Stimulated activated CD8-positive, alpha-beta memory T cell treated with anti-CD3 and anti-CD28 coated beads, Interleukin-4, amount 100 ng/mL, for 48 hours (primary cell): ENCODE measurements at places on chromosomes 7 and 10.
A peak's percentile ranks its signal among the peaks of the same experiment; 100 is the strongest.

- DNase-seq, result peak; percentile 51
Observed at GRCh38 chr7:50317697-50318669, 13.5 kb downstream of the IKZF1 start.

DNA sequence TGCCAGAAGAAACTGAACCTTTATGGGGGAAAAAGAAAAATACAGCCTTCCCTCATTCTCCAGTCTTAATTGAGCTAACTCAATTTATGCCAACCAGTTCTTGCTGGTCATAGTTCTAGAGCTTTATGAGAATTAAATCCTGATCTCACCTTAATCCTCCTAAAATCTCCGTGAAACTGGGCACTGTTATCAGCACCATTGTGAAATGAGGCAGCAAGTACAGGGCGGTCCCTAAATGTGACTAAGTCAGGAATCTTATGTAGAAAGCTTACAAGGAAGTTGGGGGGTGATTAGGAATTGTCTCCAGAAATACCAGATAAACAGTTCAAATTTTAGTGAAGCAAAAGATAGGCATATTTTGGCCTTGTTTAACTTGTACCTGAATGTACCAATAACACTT is 10.7 kb upstream of the INSYN2A start:
- no peak for DNase-seq

DNA sequence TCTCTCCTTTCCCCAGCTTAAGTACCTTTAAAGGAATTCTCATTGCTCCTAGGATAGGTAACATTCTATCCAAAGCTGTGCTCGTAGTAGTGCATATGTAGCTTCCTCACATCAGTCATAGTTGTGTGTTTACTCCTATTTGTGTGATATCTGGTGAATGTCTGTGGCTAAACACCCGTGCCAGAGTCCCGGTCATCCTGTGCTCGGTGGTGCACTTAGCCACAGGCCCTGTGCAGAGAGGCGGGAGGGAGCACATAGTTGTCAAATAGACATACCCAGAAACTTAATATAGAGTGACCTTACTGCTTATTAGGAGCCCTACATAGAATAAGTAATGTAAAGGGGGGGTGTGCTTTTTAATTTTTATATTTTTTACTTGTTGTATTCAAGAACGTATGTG is 76.6 kb downstream of the RBM33 start:
- DNase-seq, result no peak

GRCh38 chr10:7054915-7055314 is 355.9 kb downstream of the SFMBT2 start:
- no peak for DNase-seq

GRCh38 chr10:128950916-128951275 is 516.1 kb upstream of the MGMT start:
- DNase-seq, result no peak

GRCh38 chr7:29754874-29755490 is 51.3 kb upstream of the WIPF3 start:
- no peak for DNase-seq

GRCh38 chr10:21989453-21990154 is 13.9 kb downstream of the DNAJC1 start:
- DNase-seq, result peak; percentile 32

GRCh38 chr7:101650579-101651081 is 21.5 kb upstream of the MYL10 start:
- DNase-seq, result no peak

DNA sequence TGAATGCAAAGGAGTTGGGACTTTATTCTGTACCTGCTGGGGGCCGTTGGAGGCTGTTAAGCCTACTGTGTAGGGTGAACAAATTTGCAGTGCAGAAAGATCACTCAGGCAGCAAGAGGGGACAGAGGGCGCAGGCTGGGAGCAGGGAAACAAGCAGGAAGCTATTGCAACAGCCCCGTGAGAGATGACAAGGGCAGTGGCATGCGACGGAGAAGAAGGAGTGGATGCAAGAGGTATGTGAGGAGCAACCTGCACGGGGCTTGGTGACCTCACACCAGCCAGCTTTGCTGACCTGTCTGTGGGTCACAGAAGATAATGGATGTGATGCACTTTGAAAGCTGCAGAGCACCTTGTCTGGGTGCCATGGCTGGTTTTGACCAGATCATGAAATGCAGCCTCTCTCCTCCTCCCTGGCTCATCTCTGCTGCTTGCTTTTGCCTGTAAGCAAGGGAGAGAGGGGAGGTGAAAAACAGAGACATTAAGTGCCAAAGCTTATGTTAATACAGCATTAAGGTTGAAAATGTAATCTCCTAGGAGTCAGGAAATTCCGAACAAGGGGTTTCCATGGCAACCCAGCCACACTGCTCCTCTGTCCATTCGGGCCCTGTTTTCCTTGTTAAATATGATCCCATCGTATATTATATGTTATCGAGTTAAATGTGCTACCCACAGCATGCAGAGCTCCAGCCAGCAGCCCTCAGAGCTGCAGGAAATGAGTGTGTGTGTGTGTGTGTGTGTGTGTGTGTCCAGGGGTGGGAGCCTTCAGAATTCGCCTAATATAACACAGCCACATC is 314.3 kb upstream of the ZMIZ1 start:
- DNase-seq, result no peak

- DNase-seq, result no peak
Observed at GRCh38 chr10:29035721-29036120, 253.1 kb upstream of the LYZL1 start.

DNA sequence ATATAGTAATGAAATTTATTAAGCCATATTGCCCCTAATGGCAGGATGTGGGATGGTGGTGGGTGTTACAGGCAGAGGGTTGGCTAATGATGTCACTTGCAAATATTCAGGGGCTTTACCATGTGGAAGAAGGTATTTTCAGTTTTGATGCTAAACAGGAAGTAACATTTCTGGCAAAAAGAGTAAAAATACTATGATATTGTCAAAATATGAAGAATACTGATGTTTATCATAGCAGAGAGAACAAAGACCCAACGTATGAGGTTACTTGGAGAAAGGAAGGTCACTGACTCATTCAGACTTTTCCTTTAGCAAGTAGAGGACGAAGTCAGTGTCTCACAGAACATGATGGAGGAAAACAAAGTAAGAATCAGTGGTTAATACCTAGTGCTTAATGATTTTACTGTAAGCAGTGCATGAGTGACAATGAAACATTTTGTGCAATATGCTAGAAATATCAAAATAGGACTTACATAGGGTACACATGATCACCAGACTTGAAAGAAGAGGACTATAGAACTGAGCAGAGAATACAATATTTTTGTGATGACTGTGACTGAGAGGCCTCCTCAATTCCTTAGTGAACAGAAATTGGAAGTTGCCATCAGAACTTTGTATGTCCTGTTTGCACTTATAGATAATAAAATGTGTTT is 89.7 kb upstream of the STEAP4 start:
- no peak for DNase-seq

DNA sequence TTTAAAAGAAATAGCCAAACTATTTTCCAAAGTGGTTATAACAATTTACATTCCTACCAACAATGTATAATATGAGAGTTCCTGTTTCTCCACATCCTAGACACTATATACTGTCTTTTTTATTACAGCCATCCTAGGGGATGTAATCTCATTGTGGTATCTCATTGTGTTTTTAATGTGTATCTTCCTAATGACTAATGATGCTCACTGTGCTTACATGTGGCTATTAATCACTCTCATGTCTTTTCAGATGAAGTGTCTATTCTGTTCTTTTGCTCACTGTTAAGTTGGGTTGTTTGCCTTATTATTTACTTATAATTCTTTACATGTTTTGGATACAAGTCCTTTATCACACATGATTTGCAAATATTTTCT is 71.8 kb downstream of the ZNF438 start:
- no peak for DNase-seq

DNA sequence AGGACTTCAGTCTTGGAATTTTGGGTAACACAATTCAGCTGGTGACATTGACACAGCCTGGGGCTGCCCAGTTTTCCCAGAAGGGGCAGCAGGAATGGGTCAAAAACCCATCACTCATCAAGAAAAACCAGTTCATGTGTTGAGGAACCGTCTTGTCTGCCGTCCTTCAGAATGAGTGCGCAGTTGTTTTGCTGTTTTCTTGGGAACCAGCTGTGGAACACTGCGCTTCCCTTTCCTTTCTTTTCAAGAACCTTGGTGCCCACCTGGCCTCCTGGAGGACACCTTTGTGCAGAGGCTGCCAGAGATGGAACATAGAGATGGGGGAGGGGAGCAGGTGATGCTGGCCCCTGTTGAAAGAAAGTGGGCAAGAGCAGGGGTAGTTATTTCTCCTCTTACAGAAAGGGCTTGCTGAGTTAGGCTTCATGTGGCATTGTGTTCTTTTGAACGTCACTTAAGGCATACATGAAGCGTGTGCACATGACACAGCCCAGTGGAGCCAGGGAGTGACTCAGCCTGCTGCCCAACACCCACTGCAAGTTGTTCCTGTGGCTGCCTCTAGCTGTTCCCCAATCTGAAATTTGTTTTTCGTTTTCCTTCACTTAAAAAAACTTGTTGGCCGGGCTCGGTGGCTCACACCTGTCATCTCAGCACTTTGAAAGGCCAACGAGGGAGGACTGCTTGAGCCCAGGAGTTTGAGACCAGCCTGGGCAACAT is 87.4 kb upstream of the TNS3 start:
- peak; percentile 24 for DNase-seq

DNA sequence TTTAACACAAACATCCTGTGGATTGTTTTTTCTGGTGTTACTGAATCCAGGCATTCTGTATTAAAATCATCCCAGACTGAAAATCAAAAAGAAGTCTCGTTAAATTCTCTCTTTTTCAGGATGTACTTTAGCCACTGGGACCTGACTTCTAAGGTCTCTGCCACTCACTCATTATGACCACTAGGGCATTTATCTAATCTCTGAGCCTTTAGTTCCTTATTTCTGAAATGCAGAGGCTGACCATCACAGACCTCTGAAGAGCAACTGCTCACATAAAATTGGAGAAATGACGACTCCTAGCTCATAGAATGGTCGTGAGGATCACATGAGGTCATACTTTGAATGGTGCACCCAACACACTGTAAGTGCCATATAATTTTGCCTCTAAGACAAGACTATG is 63.2 kb downstream of the KCNMA1 start:
- no peak for DNase-seq

DNA sequence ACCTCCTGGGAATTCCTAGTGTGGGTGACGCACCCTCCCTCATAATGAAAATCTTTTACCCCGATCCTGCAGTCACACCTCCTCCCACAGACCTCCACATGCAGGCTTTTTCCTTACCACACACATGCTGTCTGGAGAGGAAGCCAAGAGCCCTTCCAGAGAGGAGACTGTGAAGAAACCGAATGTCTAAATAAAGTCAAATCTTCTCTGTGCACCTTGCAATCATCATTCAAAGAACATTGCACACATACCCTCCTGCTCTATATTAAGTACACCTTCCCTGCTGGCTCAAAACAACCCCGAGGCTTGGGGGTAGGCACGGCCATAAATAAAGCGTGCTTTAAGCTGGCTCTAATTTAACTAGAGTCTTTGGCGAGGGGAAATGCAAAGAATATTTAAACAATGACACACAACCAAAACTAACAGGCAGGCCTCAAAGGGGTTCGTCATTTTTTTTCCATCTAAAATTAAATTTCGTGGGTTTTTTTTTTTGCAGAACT is 34.9 kb downstream of the CALML3 start:
- DNase-seq, result no peak

DNA sequence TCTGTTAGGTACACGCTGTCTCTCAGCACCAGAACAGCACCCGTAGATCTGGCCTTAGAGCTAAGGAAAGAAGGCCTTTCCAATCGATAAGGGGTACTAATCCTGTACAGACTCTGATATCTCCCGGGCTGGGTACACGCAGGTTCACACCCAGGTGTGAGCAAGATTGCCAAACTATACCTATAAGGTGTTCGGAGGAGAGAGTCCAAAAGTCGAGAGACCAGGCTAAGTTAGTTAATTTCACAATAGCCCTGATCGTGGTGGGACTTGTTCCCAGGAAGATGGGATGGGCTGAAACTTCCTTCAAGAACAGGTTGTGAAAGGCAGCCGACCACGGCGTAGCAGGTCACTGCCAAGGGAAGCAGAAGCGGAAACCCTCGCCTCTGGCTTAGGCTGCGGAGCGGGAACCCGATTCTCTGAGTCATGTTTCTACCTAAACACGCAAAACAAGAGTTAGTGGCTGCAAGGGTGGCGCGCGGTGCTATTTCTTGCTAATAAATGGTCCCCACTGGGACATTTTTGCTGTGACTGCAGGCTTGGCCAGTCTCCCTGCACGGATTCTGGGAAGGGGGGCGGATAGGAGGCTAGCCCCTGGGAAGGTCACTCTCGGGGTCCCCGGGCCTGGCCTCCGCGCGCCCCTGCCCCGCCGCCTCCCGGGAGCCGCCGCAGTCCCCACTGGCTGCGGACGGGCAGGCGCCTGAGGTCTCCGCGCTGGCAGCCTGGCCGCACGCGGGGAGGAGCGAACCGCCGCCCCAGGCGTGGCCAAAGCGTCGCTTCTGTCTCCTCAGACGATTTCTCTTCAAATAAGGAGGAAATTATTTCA is 75.4 kb upstream of the PDSS1 start:
- peak; percentile 44 for DNase-seq

- DNase-seq, result peak; percentile 50
Observed at GRCh38 chr10:103888113-103888841, 29.7 kb downstream of the STN1 start.

GRCh38 chr7:111266613-111267012 is 175.7 kb downstream of the LRRN3 start:
- DNase-seq, result no peak

GRCh38 chr7:115008465-115009114 is 86.7 kb downstream of the MDFIC start:
- no peak for DNase-seq

- no peak for DNase-seq
Observed at GRCh38 chr10:118307859-118308258, 34.3 kb downstream of the FAM204A start.

- no peak for DNase-seq
Observed at GRCh38 chr7:84122582-84123360, 71.8 kb downstream of the SEMA3A start.

GRCh38 chr7:71695186-71695585 is 563.2 kb downstream of the GALNT17 start:
- no peak for DNase-seq

DNA sequence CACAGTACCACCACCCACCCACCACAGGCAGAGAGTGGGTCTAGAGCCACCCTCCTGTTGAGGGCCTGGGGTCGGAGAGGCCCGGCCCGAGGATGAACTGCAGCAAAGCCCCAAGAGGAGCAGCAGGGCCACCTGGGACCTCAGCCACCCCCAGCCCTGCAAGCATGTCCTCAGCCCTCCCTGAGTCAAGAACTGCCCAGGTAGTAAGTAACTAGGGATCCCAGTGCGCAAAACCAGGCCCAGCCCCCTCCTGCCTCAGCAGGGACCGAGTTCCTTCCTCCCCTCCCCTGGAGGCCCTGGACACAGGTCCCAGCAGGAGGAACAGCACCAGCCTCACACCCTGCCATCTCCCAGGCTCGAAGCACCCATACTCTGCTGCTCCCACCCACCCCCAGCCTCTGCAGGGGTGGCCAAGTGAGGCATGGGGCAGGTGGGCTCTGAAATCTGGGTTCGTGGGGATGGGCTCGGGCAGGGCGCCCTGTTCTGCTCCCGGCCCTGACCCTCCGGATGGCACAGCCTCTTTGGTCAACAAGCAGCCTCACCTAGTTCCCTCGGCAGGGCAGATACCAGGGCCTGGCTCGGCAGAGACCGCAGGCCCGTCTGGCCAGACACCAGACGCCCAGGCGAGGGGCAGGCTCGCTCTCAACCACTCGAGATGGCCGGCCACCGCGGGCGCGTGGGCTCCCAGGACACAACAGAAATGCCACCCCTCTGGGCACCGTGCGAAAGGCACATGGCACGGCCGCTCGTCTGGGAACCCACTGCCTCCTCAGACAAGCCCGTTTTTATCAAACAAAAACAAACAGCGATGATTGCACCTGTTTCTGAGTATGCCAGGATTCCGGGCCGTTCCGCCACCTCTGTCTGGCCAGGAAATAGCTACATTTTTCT is 15.2 kb downstream of the PDGFA start:
- DNase-seq, result no peak

GRCh38 chr10:15387021-15387420 is 15.9 kb upstream of the FAM171A1 start:
- DNase-seq, result no peak
